ENCODE measurements at places on chromosomes 7 and 10. TPM values are rescaled to one million over a fixed set of nuclear protein-coding genes. Genes with fewer than 3 reads are reported as not detected.

DNA sequence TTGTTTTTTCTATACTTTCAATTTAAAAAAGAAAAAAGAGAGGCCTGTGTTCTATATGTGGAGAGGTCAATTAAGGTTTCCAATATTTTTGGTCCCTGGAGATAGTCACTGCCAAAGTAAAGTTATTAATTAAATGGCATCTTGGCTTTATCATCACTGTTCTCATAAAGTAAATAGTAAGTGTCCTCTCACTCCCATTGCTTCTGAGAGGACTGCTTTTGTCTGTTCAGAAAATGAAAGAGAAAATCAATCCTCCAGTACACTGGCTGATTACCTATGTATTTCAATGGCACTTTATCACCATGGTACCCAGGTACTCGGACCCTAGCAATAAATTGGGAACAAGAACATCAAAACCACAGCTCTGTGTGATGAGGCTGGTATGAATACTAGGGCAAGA is 94.0 kb downstream of the RNLS start:
- DNase-seq = no peak
- H3K27me3 ChIP-seq = no peaks in the 10 kb centered on the region
- no peak overlapping the region for H3K4me3 ChIP-seq
- no peak overlapping the region for H3K27ac ChIP-seq
- H3K36me3 ChIP-seq = no peaks in the 10 kb centered on the region
- peaks cover 3% of the 10 kb centered on the region for H3K4me1 ChIP-seq

DNA sequence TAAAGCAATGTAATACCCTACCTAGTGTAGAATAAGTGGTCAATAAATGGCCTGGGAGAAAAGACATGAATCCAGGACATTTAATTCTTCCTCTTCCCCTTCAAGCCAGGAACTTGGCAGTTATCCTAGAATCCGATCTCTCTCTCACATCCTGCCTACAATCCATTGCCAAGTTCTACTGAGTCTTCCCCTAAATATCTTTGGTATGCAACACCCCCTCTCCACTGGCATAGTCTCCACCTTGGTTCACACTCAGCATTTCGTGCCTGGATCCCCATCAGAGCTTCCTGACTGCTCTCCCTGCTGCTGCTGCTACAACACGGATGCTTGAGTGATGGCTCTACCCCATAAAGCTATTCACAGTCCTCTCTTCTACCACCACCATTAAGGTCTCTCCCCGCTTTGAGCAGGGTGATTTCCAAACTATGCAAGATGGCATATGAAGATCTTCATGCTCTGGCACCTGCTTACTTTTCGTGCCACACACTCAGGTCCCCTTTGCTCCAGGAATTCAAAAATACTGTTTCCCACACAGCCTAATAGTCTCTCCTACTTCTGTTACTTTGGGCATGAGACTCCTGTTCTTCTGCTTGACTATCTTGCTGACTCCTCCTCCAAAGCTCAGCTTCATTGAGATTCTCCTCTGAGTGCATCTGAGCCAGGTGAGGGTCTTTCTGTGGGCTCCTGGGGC is 4.8 kb downstream of the ANK3 start:
- DNase-seq = no peak
- peaks cover 3% of the 10 kb centered on the region for H3K4me1 ChIP-seq
- no peaks in the 10 kb centered on the region for H3K27me3 ChIP-seq
- no peak overlapping the region for H3K27ac ChIP-seq
- H3K4me3 ChIP-seq = no peak overlapping the region

Gene SPDYE2B
- 0.15 TPM for total RNA-seq

DNA sequence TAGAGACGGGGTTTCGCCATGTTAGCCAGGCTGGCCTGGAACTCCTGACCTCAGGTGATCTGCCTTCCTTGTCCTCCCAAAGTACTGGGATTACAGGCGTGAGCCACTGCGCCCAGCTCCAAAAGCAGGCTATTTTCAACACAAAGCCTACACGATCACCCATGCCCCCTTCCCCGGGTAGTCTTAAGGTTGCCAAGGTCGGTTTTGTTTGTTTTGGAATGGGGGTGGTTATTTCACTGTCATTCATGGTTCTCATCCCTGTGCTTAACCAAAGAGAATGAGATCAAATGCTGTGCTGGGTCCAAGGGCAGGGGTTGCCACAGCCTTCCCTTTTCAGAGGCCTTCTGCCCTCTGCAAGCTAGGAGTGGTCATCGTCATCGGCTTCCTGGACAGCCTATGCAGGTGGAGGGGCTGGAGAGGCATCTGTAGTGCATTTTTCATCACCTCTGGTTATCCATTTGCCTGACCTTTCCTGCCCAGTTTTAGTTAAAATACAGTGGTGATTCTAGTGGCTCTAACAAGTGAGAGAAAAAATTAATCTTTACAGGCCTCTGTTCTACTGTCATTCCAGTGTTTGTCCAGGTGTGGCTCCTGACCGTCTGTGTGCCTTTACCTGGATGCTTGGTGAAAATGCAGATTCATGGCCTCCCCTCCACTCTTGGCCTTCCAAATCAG is 11.4 kb downstream of the BLVRA start:
- peaks cover 31% of the 10 kb centered on the region for H3K36me3 ChIP-seq
- no peak overlapping the region for H3K27ac ChIP-seq
- DNase-seq = no peak
- no peaks in the 10 kb centered on the region for H3K27me3 ChIP-seq
- no peak overlapping the region for H3K4me3 ChIP-seq
- H3K4me1 ChIP-seq = no peaks in the 10 kb centered on the region

DNA sequence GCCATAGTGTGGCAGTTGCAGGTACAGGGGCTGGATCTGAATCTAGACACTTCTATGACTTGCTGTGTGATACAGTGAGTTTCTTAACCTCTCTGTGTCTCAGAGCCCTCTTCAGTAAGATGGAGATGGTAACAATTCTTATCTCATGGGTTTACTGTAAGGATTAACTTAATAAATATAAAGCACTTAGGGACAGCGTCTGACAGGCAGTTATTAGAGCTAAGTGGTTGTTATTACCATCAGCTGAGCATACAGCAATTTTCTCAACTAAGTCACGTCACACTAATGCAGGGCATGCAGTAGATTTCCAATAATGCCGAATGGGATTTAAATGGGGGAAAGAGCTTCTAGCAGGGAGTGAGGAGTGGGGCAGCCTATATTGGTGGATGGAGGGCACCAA is 162.6 kb downstream of the SH2D4B start:
- H3K27ac ChIP-seq = no peak overlapping the region
- no peak for DNase-seq
- H3K36me3 ChIP-seq = no peaks in the 10 kb centered on the region
- no peaks in the 10 kb centered on the region for H3K4me1 ChIP-seq
- no peaks in the 10 kb centered on the region for H3K27me3 ChIP-seq
